Stimulated activated CD4-positive, alpha-beta T cell treated with anti-CD3 and anti-CD28 coated beads, TNF-alpha, amount 100 ng/mL, for 1 hour (primary cell): ENCODE measurements at places on chromosomes 11 and 22.

DNA sequence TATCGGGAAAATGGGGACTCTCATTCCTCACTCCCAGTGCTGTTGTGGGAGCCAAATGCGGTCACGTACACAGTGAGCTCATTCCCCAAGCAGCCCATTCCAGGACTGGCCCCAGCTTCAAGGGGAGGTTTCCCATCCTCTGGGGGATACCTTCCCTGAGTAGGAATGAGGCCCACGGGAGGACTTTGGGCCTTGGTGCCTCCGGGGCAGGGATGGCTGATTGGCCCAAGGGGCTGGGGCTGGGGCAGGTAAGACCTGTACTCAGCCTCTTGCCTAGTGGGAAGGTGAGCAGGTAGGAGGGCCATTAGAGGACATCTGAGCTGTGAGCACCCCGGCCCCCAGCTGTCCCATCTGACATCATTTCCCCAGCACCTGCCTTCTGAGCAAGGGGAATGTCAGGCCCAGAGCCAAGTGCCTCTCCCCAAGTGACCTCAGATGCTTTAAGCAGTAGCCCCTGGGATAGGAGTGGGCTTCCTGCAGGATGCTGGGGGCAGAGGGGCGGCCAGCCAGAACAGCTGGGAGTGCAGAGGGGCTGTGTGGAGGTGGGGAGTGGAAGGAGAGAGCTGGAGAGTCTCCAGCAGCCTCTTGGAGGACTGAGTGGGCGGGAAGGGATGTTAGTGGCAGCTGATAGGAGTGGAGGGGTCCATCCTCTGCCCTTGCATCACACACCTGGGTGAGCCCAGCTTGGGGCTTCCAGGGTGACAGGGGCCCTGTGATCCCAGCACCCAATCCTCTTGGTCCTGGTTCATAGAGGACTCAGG lies 58.4 kb downstream of the CD82 start:
- DNase-seq, result no peak

DNA sequence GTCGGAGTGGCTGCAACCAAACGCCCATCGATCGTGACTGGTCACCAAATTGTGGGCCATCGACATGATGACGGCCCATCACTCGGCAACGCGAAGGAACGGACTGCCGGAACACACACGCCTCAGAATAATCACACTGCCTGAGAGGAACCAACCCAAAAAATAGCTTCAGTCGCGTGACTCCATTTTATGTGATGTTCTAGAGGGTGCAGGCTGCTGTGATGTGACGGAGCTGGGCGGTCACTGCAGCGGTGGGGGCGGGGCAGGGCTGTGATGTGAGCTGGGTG lies 174.6 kb downstream of the CTTN start:
- no peak for DNase-seq

GRCh38 chr11:3108183-3108721 lies 51.0 kb upstream of the CARS1 start:
- no peak for DNase-seq

- DNase-seq, result no peak
Measured at GRCh38 chr11:9861860-9862725, 198.2 kb downstream of the SWAP70 start.

- DNase-seq, result no peak
Measured at GRCh38 chr22:48744967-48745841, 1082.5 kb downstream of the BRD1 start.

- DNase-seq, result no peak
Measured at GRCh38 chr11:30573951-30574350, 12.2 kb downstream of the MPPED2 start.

DNA sequence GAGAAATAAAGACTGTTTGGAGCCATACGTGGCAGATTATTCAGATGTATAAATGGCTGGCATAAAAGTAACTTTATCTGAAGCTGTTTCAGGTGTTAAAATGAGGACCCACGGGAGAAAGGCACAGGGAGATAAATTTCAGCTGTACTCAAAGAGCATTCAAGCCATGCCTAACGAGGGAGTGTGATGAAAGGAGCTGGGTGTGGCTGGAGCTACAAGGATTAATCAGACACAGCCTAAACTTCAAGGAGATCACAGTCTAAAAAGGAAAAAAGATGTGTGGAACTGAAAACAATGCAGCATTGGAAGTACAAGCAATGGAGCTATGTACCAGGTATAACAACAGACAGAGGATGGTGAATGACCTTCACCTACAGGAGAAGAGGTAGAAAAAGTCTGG lies 120.8 kb upstream of the APOA1 start:
- no peak for DNase-seq

GRCh38 chr11:10452211-10452767 lies 2.8 kb upstream of the AMPD3 start:
- no peak for DNase-seq

- DNase-seq, result no peak
Measured at GRCh38 chr22:37625737-37626136, 13.7 kb upstream of the SH3BP1 start.

DNA sequence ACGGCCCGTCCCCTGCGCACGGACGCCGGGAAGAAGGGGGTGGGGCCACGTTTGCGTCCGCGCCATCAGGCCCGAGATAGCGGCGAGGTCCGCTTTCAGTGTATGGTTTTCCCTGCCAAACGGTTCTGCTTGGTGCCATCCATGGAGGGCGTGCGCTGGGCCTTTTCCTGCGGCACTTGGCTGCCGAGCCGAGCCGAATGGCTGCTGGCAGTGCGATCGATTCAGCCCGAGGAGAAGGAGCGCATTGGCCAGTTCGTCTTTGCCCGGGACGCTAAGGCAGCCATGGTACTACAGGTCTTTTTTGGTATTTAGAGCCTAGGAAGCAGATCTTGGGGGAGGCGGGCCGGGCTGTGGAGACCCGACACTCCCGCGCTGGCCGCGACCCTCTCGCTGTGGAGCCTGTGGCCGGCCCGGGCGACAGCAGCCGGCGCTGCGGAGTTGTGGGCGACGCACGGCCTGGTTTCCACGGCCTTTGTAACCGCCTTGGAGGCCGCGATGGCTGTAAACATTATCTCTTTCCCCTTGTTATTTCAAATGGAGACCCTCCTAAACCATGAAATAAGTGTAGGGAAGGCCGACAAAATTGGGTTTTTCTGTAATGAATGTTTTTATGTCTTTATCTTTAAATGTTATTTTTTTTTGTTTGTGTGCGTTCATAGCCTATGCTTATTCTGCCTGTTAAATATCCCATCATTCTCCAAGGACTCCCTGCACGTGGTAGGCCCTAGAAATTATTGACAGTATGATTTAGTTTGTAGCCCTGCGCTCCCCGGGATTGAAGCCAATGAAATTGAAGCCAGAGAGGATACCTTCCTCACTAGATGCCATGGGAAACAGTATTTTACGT lies at the start of gene AASDHPPT:
Gene AASDHPPT, plus strand, starts transcription at position 54 of the 847 bp plus-strand sequence. Its CDS starts 49 bp downstream, at position 103.
- DNase-seq, result no peak

- no peak for DNase-seq
Measured at GRCh38 chr11:94186342-94187203, 57.9 kb downstream of the PANX1 start.

DNA sequence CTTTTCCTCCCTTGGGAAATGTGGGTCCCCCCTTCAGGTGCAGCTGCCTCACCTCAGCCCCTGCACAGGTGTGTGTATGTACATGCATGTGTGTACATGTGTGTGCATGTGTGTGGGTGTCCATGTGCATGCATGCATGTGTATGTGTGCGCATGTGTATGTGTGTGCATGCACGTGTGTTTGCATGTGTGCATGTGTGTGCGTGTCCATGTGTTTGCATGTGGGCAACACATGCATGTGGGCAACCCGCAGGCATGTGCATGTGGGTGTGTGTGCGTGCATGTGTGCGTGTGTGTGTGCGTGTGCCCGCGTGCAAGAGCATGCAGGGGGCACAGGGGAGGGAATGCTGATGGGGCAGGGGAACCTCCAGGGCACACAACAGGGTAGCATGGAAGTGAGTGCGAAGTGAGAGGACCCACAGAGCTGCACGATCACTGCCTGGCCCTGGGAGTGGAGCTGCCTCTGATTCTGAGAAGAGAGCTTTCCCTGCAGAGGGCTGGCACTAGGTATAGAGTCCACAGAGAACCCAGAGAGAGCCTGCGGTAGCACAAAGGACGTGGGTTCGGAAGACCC lies 14.6 kb upstream of the BAIAP2L2 start:
- no peak for DNase-seq
